NCI-H524 (cell line): ENCODE measurements at places on chromosomes 6 and 20.

GRCh38 chr20:41150664-41151063 lies 13.3 kb downstream of the PLCG1 start:
- DNase-seq, result peak; percentile 33

DNA sequence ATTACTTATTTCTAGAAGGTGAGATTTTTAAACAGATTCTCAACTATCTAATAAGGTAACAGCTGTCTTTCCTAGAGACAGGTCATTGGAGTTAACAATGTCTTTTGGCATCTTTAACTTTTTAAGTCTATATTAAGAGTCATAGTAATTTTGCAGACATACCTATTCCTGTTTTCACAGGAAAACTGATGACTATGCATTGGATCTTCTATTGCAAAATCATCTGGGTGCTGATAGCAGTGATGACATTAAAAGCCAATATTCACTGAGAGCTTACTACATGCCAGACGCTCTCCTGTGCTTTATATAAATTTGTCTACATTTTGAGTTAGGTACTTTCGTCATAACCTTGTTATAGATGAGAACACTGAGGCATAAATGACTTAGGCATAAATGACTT lies 462.4 kb upstream of the MARCKS start:
- DNase-seq, result no peak

GRCh38 chr6:157434349-157435033 lies 53.5 kb downstream of the ZDHHC14 start:
- DNase-seq, result no peak

- no peak for DNase-seq
Observed at GRCh38 chr6:10968776-10969175, 75.3 kb downstream of the ELOVL2 start.

DNA sequence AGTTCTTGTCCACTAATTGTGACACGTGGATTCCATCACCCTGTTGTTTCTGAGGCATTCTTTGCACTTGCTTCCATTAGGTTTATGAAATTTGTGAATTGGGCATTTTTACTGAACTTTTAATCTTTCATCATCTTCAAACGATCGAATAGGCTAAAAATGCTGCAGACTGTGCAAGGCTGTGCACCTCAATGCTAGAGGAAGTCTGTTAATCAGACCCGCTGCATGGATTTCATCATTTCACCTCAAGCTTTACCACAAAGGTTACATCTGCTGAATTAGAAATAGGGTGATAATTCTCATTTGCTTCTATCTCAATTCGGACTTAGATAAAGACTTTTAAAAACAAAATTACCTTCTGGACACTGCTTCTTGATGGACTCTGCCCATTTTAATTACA lies 27.8 kb upstream of the F13A1 start:
- no peak for DNase-seq

- no peak for DNase-seq
Observed at GRCh38 chr20:46078954-46079353, 10.8 kb downstream of the NCOA5 start.

- peak; percentile 93 for DNase-seq
Observed at GRCh38 chr6:100464903-100465700, at the start of gene SIM1. Gene SIM1, minus strand, starts transcription at chr6:100464921. Its CDS starts 1,453 bp downstream, at chr6:100463468.

DNA sequence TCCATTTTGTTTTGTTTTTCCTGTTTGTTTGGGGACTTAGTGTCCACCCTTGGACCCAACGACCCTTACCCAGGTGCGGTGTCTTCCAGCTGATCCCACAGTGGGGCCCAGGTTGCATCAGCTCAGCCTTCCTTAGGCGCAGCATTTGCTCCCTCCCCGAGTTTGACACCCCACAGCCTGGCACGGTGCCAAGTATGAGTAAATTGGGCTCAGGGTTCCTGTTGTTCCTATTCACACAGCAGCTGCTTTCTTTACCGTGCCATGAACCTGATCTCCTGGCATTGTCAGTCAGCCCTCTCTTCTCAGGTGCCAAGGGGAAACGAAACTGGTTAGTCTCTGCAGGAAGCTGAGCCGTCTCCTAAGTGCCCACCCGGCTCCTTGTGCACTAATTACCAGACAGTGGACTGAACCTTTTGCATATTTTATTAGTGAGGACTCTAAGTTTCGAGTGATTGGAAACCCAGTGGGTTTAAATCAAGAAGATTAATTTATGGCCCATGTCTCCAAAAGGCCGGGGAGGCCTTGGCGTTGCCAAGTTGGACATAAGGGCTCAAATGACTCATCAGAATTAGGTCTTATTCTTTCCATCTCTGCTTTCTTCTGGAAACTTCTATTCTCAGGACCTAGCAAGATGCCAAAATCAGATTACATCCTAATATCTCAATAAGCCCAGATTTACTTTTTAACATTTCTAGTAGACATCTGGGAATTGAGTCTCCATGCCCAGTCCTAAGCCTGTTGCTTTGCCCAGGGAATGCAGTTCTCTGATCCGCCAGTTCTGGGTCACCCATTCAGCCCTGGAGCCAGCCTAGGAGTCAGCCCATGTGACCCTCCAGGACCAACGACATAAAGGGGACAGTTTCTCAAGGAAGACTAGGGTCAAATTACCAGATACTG lies 68.8 kb downstream of the TSHZ2 start:
- peak; percentile 51 for DNase-seq

DNA sequence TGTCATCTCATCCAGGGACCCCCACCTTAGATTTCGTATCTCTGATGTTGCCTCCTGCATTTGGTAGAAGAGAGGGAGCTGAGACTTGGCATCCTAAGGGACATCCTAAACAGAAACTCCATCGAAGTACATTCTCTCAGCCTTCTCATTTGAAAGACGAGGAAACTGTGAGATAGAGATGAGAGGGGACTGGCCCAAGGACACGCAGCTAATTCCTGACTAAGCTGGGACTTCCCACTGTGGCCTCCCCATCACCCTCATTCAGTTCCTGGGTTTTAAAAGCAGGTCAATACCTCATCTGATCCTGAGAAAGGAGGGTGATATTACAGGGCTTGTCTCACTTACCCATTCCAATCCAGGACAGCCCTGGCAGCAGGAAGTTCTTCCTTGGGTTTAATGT lies 855 bp upstream of the WFDC5 start:
- DNase-seq, result no peak

GRCh38 chr6:147664092-147664491 lies 155.6 kb downstream of the SAMD5 start:
- no peak for DNase-seq

DNA sequence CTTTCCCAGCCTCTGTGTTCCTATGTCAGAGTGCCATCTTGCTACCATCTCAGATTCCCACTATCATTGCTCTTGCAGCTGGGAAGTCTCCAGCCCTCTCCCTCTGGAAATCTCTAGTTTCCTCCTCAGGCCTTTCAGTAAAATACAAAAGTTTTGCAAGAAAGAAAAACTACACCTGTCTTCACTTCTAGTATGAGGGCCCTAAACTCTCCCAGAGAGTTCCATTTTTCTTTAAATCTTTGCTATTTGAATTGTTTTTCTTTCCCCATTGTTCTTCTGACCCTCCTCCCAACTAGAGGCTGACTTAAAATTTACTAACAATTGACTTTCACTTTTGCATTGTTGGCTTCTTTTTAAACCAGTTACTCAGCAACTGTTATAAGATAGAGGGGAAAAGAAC lies 62.8 kb downstream of the LY86 start:
- no peak for DNase-seq

DNA sequence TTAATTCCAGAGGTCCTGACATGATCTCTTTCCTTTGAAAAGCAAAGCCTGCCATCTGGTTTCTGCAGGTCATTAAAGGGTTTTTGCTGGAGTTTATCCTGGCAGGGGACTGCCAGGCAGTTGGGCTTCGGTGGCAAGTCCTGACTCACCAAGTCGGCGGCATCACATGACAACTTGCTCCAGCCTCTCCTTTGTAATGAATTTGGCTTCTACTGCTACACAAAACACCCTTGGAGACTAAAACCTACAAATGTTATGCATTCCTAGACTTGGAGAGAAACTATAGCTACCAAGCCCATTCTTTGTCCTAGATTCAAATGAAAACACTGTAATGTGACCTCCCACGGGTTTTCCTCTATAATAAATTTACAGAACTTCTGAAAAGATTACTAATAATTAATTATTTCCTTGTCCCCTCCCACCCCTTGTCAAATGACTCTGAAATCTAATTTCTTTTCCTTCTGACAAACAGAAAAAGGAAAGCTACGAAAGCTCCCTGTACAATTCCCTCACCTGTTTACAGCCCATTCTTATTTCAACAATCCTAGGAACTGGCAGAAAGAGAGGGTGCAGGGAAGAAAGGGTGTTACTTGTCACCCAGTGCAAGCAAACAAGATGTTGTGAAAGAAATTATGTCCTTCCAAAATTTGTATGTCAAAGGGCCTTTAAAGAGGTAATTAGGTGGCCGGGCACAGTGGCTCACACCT lies 62.9 kb downstream of the QRSL1 start:
- peak; percentile 16 for DNase-seq

DNA sequence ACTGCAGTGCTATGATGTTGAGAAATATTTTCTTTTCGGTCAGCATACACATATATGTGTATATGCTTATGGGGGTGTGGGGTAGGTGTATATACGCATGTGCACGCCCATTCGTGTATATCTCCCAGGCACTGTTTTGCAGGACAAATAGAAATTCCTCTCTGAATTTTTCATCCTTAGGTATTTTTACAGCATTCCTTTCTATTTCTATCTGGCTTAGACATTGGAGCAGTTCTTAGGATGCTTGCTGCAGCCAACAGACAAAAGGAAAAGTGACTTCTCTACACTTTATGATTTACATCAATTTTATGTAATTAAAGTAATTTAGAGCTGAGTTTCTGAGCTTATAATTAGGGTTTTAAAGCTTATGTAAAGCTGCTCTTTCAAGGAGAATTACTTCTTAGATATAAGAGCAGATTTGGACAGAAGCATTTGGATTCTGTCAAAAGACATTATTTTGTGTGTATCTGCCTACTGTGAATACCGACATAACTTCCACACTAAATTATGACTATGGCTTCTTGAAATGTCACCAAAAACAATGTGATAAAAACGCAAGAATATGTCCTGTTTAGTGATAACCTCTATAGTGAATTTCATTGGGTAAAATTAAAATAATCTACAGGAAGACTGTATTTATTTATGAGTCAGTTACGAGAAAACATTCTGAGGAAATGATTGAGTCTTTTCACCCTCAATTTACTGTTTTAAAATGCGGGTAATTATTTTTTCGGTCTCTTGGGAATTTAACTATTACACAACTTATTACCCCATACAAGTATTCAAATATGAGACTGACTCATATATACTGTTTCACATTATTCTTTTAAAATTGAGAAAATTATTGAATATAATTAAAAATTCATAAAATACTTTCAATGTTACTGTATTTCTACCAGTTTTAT lies 21.3 kb upstream of the CEP43 start:
- DNase-seq, result no peak

DNA sequence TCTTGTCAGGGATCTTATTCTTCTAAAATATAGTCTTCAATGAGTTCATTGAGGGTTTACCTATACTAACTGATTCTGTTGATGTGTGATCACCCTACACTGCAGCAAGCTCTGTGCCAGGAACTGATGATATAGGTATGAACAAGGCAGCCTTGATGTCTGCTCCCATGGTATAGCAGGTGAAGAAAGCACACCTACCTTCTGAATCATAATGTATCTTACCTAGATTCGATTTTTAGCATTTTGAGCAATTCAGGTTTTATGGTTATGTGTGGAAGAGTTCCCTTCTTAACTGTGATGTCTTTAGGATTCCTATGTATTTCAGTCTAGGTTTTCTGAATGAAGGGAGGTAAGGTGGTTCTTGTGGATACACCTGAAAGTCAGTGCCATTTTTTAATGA lies 223.0 kb downstream of the DOK5 start:
- DNase-seq, result no peak

GRCh38 chr20:37525810-37526209 lies 1.9 kb downstream of the BLCAP start:
- no peak for DNase-seq

- peak; percentile 24 for DNase-seq
Observed at GRCh38 chr6:56541741-56542360, 100.8 kb downstream of the DST start.
